Glomerular endothelial cell (primary cell): ENCODE measurements at places on chromosomes 16 and 17.

DNA sequence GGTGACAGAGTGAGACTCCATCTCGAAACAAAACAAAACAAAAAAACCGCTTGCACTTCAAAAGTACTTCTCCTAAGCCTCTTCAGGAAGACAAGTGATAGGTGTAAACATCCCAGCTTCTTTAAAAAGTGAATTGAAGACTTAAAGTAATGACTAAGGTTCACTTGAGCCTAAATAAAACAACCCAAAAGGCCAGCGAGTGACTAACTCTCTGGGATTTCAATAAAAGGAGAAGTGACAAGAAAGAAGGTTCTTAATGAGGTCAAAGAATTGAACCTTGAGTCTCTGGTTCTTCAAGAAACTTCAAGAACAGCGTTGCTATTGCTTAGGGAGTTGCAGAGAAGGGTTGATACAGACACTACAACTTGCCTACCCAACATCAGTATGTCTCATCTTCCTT, 42.2 kb downstream of the STX8 start:
- DNase-seq: no peak

DNA sequence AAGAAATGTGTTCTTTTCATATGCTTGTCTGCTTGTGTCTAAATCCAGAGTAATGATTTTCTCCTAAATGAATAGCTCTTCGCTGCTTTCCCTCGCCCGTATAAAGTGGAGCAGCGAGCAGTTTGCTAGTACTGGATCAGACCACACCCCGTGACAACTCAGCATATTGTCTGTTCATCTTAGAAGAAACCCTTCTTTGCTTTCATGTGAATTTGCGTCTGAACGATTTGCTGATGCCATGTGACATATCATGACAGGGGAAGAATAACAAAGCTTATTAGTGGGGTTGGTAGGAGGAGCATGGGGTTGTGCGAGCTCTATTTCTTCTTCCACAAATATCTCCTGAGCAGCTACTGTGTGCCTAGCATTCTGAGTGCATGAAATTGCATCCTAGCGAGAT, 44.1 kb upstream of the CACNG4 start:
- DNase-seq: no peak

DNA sequence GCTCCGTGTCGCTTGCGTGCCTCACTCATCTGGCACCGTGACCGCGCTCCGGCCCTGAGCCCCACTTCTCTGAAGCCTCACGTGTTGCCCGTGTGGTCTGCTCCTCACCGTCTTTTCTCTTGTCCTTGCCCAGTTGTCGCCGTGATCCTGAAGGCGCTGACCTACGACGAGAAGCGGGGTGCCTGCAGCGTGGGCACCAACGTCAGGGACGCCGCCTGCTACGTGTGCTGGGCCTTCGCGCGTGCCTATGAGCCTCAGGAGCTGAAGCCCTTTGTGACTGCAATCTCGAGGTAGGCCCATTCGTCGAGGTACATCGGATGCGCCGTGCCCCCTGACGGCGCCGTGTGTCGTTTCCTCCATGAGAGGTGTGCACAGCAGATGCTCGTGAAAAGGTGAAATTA, 30.3 kb upstream of the ZNF750 start:
- no peak for DNase-seq

DNA sequence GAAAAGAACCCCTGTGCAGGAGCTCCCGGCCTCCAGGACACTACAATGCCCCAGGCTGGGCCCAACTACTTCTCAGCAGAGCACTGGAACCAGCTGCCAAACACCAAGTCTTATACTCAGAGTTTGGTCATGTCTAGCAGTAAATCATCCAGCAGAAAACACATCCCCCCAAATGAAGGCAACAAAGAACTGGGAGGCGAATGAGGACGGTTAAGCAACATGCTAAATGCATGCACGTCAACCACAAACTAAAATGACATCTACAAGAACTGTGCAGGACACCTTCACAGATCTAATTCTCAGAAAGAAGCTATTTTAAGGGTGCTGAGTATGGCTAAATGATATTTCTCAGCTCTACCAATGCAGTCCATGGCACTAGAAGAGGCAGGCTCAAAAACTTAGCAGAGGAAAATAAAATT, 7.6 kb upstream of the IRX5 start:
- DNase-seq: no peak

DNA sequence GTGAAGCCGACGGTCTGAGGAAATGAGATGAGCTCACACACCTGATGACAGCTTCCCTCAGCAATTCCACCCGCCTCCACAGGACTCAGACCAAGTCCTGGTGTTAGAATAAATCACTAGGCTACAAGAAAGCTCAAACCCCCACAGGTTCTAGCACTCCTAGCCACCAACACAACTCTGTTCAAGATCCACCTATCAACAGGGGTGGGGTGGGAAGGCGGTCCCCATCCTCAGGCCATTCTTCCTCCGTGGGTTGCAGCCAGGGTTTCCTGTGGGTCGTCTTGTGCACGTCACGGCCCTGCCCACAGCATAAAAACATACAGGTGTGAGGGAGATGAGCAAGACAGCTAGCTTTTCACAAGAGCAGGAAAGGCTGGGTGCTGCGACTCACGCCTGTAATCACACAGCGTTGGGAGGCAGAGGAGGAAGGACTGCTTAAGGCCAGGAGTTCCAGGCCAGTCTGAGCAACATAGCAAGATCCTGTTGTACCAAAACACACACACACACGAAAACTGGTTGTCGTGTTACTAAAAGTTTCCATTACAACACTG, 81.1 kb downstream of the ANKRD11 start:
- DNase-seq: no peak

DNA sequence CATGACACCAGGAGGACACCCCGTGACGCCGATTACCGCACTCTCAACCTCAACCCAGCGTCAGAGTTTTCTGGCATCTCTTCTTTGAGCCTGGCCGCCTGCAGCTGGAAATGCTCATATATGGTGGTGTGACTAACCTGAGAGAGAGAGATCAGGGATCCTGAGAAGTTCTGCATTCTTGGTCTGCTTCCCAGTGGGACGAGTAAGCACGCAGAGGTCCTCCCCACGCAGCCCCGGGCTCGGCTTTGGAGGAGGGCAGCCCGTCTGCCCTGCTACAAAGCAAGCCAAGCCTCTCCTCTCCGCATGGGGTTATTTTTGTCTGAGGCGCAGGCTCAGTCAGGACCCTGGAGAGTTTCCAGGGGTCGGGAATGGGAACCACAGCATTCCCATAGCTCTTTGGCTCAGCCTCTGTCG, 16.5 kb downstream of the CRISPLD2 start:
- DNase-seq: no peak

- no peak for DNase-seq
These were observed 593 bp upstream of the CD300E start for GRCh38 chr17:74624131-74624530.

GRCh38 chr17:82668631-82669099, 20.4 kb upstream of the WDR45B start:
- DNase-seq: no peak

DNA sequence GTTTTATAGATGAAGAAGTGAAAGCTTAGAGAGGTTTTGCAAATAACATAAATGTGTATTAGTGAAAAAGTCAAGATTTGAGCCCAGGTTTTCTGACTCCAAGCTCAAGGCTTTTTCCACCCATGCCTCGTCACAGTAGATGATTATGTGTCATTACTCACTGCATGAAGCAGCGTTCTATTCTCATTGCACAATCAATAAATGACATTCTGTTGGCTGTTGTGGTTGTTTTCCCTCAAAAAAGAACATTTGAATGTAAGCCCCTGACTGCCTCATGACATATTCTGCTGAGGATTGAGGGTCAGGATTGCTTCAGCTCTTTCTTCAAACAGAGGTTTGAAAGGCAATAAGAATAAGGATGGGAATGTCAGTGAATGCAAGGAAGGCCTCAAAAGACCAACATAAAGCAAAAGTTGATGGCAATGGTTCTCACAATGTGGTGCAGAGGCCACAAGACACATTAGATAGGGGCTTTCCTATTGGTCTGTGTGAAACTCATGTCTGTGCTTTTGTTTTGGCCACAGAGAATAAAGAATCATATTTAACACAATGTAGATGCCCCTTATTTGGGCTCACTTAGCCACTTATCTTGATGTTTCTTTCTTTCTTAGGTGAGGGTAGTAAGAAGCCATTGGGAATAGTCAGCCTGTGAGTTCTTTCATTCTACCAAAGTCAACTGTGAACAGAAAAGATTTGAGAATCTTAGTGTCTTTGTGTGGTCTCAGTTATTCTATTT, 5.4 kb upstream of the MMD start:
- DNase-seq: no peak

- DNase-seq: no peak
These were observed 3.7 kb upstream of the SLC16A11 start for GRCh38 chr17:7047566-7047965.

GRCh38 chr17:38970804-38971203, 3.6 kb upstream of the FBXO47 start:
- no peak for DNase-seq

- no peak for DNase-seq
These were observed 15.5 kb downstream of the HS3ST6 start for GRCh38 chr16:1902547-1903219.

- no peak for DNase-seq
These were observed 12.4 kb downstream of the LUC7L3 start for GRCh38 chr17:50731575-50732460.

GRCh38 chr17:29005936-29006511, at the start of gene SEZ6:
SEZ6 (minus strand) TSS chr17:29006033; CDS start chr17:29005869, 164 bp downstream.
- no peak for DNase-seq

DNA sequence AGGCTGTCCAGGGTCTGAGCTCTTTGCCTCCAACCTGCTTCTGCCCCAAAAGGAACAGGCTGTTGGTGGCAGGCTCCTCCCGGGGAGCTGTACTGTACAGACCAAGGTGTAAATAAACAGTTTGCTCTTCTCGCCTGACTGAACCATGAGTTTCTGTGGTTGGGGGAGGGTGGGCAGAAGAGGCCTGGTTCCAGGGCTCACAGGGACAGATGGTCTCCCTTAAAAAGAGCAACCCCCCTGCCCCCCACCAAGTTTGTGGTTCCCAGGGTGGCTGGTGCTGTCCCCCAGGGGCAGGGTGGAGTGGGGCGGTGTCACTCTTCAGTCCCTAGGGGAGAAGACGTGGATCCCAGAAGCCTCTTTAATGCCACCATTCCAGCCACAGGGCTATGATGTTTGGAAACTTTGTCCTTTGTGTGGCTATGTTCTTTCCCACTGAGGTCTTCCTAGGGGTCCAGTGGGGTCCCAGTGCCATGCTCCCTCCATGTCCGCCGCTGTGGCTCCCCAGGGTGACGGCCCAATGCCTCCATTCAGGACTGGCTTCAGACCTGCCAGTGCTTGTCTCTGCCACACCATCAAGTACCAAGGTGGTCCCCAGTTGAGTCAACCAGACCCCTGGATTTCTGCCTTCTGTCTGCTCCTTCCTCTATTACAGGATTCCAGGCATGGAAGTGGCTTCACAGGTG, 146.7 kb downstream of the RAB11FIP4 start:
- no peak for DNase-seq

DNA sequence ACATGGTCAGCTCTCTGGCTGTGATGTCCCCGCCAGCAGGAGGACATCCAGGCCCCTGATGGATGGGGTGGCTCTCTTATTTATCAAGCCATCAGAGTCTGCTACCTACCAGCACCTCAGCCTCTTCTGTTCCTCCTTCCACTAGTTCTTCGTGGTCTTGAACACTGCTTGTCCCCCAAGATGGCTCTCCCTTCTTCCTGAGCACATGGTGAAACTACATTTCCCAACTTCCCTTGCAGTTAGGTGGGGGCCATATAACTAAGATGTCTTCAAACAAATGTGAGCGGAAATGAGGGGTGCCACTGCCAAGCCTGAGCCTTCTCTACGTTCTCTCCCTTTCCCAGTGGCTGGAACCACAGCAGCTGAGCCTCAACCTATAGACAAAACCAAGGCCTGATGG, 29.8 kb upstream of the CCDC182 start:
- DNase-seq: no peak

GRCh38 chr16:86171329-86171728, 272.4 kb downstream of the IRF8 start:
- no peak for DNase-seq

DNA sequence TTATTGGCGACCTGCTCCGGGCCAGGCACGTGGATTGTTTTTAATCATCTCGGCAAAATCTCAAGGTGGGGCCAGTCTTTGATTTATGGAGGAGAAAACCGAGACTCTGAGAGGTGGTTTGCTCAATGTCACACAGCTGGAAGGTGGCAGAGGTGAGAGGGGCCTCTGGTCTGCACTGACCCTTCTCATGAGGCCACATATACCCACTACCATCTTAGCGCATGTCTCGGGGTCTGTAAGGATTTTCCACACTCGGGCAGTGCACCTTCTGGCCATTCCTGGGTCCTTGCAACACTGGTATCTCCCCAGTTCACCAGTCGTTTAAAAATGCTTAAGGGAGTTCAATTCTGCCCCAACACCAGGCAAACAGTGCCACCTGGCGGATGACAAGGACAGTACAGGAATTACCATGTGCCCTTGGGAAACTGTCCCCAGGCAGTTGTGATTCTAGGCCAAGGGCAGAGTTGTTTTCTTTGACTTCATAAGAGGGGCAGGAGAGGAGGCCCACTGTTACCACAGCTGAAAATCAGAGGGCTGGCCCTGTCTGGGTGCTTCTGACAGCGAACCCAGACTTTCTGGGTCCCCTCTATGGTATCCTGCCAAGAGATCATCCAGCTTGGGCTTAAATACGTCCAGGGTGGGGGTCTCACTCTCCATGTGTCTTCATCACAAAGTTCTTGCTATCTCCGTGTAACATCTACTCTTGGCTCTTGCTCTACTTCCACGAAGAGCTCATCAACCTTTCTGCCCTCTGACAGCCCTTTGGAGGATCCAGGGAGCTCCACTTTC, 39.4 kb upstream of the RAI1 start:
- DNase-seq: peak; percentile 25

- DNase-seq: no peak
These were observed 128.8 kb upstream of the ASIC2 start for GRCh38 chr17:33421933-33422332.

- DNase-seq: no peak
These were observed 105.8 kb downstream of the N4BP1 start for GRCh38 chr16:48504216-48504615.

- DNase-seq: no peak
These were observed 11.9 kb upstream of the PABPN1L start for GRCh38 chr16:88878356-88878755.

GRCh38 chr17:58318065-58318481, 10.5 kb downstream of the TSPOAP1 start:
- no peak for DNase-seq
